ENCODE measurements at places on chromosomes 13 and 19. TPM values are rescaled to one million over a fixed set of nuclear protein-coding genes. Genes with fewer than 3 reads are reported as not detected.

DNA sequence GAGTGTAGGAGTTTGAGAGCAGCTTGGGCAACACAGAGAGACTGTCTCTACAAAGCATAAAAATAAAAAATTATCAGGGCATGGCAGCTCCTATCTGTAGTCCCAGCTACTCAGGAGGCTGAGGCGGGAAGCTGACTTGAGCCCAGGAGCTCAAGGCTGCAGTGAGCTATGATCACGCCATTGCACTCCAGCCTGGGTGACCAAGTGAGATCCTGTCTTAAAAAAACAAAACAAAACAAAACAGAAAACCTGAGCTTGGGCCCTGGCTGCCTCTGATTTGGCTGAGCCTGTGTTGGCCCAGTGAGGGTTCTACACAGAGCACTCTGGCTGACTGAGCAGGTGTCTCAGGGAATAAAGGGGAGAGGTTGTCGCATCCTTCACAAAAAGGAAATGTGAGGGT is 8.0 kb downstream of the SLC7A9 start:
- no peak overlapping the region for H3K4me3 ChIP-seq
- no peak overlapping the region for H3K27ac ChIP-seq
- no peak for DNase-seq
- no peaks in the 10 kb centered on the region for H3K4me1 ChIP-seq
- H3K27me3 ChIP-seq: no peaks in the 10 kb centered on the region

- no peak overlapping the region for H3K27ac ChIP-seq
- DNase-seq: no peak
- peaks cover 5% of the 10 kb centered on the region for H3K36me3 ChIP-seq
Measured at GRCh38 chr19:44212866-44213346, 574 bp downstream of the ZNF227 start.

- H3K4me1 ChIP-seq: peaks cover 12% of the 10 kb centered on the region
- no peak overlapping the region for H3K4me3 ChIP-seq
- no peak overlapping the region for H3K27ac ChIP-seq
- DNase-seq: no peak
- no peaks in the 10 kb centered on the region for H3K27me3 ChIP-seq
Measured at GRCh38 chr19:18610245-18610555, 2.5 kb upstream of the TMEM59L start.

DNA sequence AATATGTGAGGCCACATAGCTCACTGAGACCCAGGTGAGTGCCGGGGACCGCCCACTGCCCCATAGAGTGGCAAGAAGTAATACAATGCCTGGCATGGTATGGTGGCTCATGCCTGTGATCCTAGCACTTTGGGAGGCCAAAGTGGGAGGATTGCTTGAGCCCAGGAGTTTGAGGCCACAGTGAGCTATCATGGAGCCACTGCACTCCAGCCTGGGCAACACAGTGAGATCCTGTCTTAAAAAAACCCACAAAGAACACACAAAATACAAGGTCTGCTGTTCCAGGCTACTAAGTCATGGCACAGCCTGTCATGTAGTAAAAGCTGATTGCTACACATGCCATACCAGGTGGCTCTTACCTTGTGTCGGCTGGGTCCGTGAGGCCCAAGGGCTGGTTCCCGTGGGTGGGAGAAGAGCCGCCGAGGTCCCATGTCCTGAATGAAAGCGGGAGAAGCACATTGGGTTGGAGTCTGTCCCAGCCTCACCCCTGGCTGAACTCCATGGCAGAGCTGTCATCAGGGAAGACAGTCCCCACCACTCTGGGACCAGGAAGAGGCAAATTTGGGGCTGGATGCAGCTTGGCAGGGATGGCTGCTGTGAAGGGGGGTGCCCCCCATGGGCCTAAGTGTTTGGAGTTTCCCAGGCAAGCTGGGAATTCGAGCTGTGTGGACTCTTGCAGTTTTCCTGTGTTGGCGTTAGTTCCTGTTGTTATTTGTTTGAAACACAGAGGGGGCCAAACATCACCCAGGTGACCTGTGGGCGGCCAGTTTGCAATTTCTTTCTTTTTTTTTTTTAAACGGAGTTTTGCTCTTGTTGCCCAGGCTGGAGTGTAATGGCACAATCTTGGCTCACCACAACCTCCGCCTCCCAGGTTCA is 3.2 kb upstream of the FDX2 start:
- H3K27me3 ChIP-seq: no peaks in the 10 kb centered on the region
- H3K36me3 ChIP-seq: no peaks in the 10 kb centered on the region
- no peak overlapping the region for H3K4me3 ChIP-seq
- no peak for DNase-seq
- no peak overlapping the region for H3K27ac ChIP-seq

DNA sequence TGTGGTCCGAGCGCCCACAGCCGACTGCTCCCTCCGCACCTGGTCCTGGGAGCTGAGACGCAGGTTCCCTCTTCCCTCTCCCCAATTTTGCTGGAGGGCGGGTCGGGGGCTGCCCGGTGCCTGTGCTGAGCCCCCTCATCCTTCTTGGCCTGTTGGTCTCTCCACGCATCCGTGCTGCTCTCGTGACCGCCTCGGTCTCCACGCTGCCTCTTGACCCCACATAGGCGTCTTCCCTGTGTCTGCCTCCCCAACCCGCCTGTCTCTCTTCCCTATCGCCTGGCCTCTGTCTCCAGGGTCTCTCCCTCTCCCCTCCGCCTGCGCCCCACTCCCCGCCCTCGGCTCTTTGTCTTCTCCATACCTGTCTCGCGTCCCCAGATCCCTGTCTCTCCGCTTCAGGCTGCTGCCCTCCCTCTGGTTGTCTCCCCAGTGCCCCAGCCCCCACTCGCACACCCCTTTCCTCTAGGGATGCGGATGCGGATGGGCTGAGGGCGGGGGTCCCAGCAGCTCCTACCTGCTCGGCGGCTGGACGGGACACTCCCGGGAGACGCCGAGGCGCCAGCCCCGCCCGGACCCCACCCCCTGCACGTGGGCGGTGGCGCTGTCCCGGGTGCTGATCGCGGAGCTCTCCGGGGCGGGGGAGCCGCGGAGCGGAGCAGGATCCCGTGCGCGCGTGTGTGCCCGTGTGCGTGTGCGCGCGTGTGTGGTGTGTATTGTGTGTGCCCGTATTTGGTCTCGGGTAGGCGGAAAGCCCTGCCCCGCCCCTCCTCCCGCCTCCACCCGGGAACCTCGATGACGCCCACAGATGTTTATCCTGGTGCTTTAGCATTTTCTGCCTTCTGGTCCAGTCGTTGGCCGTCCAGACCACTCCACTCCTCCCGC is at the start of gene SYT5:
Gene SYT5 (minus strand): TSS at position 684 of the 879 bp plus-strand sequence. CDS start 1,248 bp downstream, outside the sequence.
- H3K27me3 ChIP-seq: peaks cover 9% of the 10 kb centered on the region
- DNase-seq: peak; percentile 44
- H3K36me3 ChIP-seq: no peaks in the 10 kb centered on the region
- no peak within 1 kb of the TSS for H3K27ac ChIP-seq
- no peak within 1 kb of the TSS for H3K4me3 ChIP-seq

GRCh38 chr19:3145909-3146676 is 10.3 kb downstream of the GNA15 start:
- H3K27ac ChIP-seq: no peak overlapping the region
- DNase-seq: no peak

DNA sequence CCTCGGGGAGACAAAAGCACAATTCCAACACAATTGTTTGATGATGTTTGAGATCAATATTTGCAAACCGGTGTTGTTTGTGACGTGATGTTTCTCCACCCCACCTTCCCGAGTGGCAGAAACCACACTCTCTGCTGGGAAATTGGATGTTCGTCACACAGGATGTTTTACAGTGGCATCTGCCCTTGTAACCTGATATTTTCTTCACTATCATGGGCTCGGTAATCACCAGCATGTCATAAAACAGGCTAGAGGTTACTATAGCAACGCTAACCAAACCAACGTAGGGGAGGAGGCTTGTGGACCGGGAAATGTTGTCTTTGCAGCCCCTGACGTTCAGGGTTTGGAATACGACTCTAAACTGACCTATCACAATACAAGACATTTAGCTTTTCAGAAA is 454.5 kb downstream of the IRS2 start:
- DNase-seq: no peak
- no peaks in the 10 kb centered on the region for H3K4me1 ChIP-seq
- H3K4me3 ChIP-seq: no peak overlapping the region
- H3K36me3 ChIP-seq: no peaks in the 10 kb centered on the region
- H3K27me3 ChIP-seq: no peaks in the 10 kb centered on the region

DNA sequence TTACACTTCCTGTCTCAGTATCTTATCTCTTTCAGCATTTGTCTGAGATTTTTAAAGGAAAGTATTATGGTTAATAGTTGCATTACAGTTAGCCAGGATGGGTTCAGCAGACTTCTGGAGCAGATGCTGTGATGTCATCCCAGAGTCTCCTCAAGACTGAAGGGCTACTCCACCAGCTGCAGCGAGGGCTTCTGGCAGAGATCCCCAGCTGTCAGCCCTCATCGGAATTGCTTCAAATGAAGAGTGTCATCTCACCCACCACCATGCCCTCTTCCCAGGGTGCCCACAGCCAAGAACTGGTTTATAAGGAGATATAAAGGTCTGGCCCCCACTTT is 84.4 kb downstream of the FAM216B start:
- no peaks in the 10 kb centered on the region for H3K36me3 ChIP-seq
- DNase-seq: no peak
- no peaks in the 10 kb centered on the region for H3K4me1 ChIP-seq

DNA sequence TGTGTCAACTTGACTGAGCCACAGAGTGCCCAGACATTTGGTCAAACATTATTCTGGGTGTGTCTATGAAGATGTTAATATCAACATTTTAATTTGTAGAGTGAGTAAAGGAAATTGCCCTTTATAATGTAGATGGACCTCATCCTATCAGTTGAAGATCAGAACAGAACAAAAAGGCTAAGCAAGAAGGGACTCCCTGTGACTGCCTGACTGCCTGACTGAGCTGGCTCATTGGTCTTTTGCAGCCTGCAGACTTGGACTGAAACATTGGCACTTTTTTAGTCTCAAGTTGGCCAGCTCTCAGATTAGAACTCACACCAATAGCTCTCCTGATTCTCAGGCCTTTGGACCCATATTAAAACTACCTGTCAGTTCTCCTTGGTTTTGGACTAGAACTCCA is 600.4 kb upstream of the SLITRK6 start:
- H3K36me3 ChIP-seq: no peaks in the 10 kb centered on the region
- no peak overlapping the region for H3K27ac ChIP-seq
- no peak overlapping the region for H3K4me3 ChIP-seq
- no peaks in the 10 kb centered on the region for H3K27me3 ChIP-seq
- no peaks in the 10 kb centered on the region for H3K4me1 ChIP-seq

DNA sequence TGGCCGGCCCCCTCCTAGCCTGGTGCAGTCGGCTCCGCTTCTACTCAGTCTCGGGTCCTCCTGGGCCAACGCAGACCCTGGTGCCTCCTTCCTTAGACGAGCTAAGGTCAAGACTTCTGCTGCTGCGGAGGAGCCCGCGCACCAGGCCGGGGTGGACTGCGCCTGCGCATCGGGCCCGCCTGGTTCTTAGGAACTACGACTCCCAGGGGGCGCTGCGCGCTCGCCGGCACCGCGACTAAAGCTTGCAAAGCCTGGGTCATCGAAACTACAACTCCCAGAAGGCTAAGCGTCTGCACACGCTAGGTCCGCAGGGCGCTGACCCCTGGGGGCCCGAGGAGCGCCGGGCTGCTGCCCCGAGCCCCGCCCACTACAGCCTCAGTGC is at the start of gene ZNF835:
Gene ZNF835 (minus strand): TSS at position 145 of the 382 bp plus-strand sequence. CDS start 6,559 bp downstream, outside the sequence.
- H3K27ac ChIP-seq: peak within 1 kb of the TSS; percentile 44
- H3K4me1 ChIP-seq: no peaks in the 10 kb centered on the region

DNA sequence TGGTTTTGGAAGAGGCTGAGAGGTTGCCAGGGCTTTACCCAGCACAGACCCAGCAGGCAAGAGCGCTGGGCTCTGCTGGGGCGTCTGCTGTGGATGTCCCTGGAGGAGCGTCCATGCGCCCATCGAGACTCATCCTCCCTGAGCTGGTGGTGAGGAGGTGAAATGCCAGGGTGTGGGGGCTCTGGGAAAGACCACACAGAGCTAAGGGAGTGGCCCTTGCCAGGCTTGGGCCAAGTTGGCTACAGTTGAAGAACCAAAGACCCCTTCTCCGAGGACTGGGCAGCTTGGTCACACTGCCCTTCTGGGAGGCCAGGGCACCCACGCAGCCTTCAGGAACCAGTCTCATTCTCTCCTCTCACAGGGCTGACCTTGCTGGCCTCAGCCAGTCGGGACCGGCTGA is 24.6 kb upstream of the OVOL3 start:
- DNase-seq: no peak
- no peaks in the 10 kb centered on the region for H3K27me3 ChIP-seq
- H3K36me3 ChIP-seq: no peaks in the 10 kb centered on the region
- no peaks in the 10 kb centered on the region for H3K4me1 ChIP-seq

DNA sequence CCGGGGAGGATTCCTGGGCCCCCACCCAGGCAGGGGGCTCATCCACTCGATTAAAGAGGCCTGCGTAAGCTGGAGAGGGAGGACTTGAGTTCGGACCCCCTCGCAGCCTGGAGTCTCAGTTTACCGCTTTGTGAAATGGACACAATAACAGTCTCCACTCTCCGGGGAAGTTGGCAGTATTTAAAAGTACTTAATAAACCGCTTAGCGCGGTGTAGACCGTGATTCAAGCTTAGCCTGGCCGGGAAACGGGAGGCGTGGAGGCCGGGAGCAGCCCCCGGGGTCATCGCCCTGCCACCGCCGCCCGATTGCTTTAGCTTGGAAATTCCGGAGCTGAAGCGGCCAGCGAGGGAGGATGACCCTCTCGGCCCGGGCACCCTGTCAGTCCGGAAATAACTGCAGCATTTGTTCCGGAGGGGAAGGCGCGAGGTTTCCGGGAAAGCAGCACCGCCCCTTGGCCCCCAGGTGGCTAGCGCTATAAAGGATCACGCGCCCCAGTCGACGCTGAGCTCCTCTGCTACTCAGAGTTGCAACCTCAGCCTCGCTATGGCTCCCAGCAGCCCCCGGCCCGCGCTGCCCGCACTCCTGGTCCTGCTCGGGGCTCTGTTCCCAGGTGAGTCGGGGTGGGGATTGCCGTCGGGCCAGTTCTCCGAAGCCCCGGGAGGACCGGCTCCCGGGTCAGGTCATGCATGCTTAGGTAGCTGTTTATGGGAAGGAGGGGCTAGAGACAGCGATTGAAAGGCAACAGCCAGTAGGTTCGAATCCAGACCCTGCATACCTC is at the start of gene ICAM1:
Gene ICAM1 (plus strand): TSS at position 505 of the 779 bp plus-strand sequence. CDS start 40 bp downstream, at position 545.
- H3K4me1 ChIP-seq: peaks cover 10% of the 10 kb centered on the region
- no peaks in the 10 kb centered on the region for H3K36me3 ChIP-seq
- peak within 1 kb of the TSS; percentile 31 for H3K27ac ChIP-seq

- no peaks in the 10 kb centered on the region for H3K4me1 ChIP-seq
- no peaks in the 10 kb centered on the region for H3K36me3 ChIP-seq
- DNase-seq: no peak
- H3K27me3 ChIP-seq: no peaks in the 10 kb centered on the region
- H3K27ac ChIP-seq: no peak overlapping the region
Measured at GRCh38 chr13:85729296-85729695, 69.9 kb downstream of the SLITRK6 start.

RRAS gene
- 27.2 TPM for polyA plus RNA-seq

LPAR6 gene
- 8.1 TPM for polyA plus RNA-seq

ZC3H13 gene
- 7.6 TPM for polyA plus RNA-seq

OR7C1 gene
- polyA plus RNA-seq: not detected

SRRM5 gene
- 1.3 TPM for polyA plus RNA-seq

CEACAM5 gene
- polyA plus RNA-seq: 0.02 TPM

Measured in pancreas (tissue), 10 donors.